ENCODE measurements at places on chromosomes 3 and 15.
A peak's percentile ranks its signal among the peaks of the same experiment; 100 is the strongest.

GRCh38 chr3:187741403-187742350 is 3.6 kb downstream of the BCL6 start:
- peak; percentile 34 for DNase-seq

DNA sequence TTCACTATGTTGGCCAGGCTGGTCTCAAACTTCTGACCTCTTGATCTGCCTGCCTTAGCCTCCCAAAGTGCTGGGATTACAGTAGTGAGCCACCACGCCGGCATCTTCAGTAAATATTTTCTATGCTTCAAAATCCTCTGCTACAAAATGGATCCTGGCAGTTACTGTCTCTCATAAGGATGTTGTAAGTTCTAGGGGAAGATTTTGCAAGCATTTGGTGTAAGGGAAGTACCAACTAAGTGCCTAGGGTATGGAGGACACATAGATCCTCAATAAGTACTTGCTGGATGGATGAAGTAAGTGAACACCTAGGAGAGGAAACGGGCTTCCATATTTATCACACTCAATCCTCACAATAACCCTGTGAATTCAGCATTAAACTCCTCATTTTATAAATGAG is 6.6 kb downstream of the TM4SF4 start:
- DNase-seq = no peak

DNA sequence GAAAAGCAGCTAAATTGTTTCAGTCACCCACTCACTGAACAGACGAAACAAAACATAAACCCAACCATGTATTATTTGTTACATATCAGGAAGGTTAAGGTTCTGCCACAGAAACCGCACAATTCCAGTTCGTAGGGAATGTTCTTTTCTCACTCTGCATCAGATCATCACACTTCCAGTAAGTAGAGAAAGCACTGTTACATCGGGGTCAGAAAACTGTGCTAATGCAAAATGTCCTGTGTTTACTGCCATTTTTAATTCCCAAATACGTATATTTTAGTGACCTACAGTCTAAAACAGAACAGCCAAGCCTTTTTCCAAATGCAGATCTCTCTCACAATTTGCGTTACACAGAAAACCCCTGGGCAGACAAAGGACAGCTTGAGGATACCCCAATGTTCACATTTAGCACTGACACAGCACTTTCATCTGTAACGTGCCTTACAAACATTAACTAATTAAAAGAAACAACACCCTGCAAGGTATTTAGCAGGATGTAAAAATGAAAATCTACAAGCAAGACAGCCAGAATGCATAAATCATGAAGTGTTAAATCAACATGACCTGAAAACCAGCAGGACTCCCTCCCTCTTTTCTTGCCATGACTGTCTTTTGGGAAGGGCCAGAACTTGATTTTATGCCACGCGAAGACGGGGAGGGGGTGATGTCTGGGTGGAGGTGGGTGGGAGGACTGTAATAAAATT is 34.8 kb upstream of the SKIL start:
- no peak for DNase-seq

- no peak for DNase-seq
Measured at GRCh38 chr15:55786341-55786740, 43.4 kb upstream of the PRTG start.

DNA sequence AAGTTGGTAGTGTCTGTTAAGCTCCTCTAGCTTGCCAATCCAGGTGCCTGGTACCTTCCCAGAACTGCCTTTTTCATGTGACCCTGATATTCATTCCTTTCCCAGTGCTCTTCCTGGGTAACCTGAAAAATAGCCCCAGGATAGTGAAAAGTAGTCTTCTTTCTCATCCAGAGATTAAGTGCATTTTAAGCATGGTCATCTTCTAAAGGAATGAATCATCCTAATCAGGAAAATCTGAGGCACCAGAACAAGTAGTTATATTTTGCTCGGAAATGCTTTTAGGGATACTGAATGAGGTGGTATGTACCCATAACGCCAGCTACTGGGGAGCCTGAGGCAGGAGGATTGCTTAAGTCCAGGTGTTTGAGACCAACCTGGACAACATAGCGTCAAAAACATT is 23.1 kb upstream of the PDCD6IP start:
- DNase-seq = no peak

GRCh38 chr3:195285372-195285771 is 14.4 kb upstream of the XXYLT1 start:
- no peak for DNase-seq
